Activated CD4-positive, alpha-beta T cell treated with anti-CD3 and anti-CD28 coated beads, Interleukin-10, Interleukin-2, amounts not matched to agents 100 ng/mL and 50 ng/mL, durations not matched to agents 16 hours and 8 hours (primary cell): ENCODE measurements at places on chromosomes 11 and 22.

GRCh38 chr11:104286129-104286528, 122.2 kb upstream of the PDGFD start:
- DNase-seq, result no peak

DNA sequence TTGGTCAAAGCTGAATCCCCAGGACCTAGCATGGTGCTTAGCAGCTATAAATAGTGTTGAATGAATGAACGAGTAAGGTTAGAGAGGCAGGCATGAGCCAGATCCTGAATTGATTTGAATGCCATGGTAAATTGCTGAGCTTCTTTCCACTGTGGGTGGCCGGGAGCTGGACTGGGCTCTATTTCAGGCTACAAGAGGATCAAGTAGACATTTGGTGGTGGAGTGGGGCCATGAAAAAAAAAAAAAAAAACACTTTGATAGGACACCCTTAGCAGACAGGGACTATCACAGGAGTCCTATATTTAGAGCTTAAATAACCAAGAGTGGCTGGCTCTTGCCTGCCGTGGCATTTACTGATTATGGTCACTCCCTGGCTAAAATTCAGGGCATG, 77.6 kb downstream of the MIAT start:
- no peak for DNase-seq

DNA sequence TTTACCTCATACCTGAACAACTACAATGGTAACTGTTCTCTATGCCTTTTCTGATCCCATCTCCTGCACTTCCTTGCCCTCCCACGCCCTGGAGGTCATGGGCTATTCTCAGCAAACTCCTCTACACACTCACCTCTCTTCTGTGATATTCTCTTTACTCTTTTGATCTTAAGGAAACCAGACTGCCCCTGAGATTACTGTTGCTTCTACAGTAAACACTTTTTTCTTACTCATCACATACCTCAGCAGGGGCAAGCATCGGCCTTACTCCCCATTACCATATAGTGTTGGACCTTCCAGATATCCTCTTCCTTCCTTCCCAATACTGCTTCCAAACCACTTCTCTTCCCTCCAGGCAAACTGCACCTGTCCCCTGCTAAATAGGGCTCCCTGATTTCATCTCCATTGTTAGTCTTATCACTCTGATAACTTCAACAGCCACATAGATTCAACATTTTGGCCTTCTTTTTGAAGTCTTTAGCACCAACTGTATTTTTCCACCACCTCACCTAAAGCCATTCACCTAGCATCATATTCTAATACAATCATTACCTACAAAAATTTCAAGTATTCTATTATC, 141.2 kb downstream of the RBFOX2 start:
- DNase-seq, result no peak

GRCh38 chr11:110655967-110656366, 56.3 kb downstream of the ARHGAP20 start:
- no peak for DNase-seq

DNA sequence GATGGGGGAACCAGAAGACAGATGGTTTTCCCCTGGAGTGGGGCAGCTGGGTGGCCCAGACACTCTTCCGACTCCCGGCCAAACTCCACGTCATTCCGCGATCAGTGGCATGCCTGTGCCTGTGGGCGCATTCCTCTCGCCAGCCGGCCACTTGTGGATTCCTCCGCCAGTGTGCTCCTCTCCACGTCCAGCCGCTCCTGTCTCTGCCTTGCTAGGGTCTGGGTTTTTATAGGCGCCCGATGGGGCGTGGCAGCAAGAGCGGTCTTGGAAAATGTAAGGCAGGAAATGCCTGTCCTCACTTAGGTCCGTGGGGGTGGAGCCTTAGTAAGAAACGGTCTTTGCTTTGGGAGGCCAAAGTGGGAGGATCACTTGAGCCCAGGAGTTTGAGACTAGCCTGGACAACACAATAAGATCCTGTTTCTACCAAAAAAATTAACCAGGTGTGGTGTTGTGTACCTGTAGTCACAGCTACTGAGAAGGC, 81.6 kb upstream of the SEPTIN5 start:
- DNase-seq, result no peak

DNA sequence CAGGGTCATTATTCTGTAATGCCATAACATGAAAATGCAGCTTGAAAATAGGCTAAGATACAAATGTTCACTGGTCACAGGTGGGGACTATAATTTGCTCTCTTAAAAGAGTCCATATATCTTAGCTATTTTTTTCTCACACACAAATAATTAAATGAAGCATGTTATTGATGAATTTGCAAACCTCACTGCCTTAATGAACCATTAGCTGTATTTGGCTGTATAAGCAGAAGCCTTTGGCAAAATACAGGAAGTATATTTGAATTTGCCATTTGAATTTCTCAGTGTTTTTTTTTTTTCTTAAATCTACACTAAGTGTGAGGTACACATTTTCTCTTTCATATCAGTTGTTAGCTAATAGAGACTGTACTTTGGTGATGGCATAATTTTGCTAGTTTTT, 38.7 kb downstream of the DDI1 start:
- no peak for DNase-seq

GRCh38 chr22:35884529-35884928, 144.1 kb downstream of the RBFOX2 start:
- DNase-seq, result no peak
